A673 (cell line): ENCODE measurements at places on chromosomes 7 and 10.

DNA sequence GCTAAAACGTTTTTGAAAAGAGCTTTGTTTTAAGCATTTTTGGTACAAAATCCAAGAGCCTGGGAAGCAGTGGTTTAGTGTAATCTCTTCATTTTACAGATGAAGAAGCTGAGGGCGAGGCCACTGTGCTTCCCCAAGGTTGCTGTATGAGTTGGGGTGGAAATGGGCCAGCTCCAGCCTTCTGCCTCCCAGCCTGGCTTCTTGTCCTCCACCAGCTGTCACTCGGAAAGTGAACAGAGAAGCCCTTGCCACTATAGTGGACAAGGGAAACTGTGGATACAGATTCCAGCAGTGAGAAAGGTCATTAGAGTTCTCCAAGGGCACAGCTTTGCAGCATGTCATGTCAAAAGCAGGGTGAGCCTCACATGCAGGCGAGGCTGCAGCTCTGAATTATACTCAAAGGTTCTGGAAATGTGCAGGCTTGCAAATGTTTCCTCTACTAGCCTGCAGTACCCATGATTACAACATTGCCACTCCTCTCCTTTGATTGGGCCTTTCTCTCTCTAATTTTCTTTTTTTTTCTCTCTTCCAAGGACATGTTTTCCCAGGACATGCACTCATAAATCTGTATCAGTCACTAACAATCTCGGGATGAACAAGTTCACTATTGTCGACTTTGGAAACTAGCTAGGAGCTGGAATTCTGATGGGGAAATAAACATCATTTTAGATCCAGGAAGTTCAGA lies 33.0 kb downstream of the BAMBI start:
- DNase-seq = no peak

GRCh38 chr7:55078465-55079372 lies 59.9 kb downstream of the EGFR start:
- no peak for DNase-seq

DNA sequence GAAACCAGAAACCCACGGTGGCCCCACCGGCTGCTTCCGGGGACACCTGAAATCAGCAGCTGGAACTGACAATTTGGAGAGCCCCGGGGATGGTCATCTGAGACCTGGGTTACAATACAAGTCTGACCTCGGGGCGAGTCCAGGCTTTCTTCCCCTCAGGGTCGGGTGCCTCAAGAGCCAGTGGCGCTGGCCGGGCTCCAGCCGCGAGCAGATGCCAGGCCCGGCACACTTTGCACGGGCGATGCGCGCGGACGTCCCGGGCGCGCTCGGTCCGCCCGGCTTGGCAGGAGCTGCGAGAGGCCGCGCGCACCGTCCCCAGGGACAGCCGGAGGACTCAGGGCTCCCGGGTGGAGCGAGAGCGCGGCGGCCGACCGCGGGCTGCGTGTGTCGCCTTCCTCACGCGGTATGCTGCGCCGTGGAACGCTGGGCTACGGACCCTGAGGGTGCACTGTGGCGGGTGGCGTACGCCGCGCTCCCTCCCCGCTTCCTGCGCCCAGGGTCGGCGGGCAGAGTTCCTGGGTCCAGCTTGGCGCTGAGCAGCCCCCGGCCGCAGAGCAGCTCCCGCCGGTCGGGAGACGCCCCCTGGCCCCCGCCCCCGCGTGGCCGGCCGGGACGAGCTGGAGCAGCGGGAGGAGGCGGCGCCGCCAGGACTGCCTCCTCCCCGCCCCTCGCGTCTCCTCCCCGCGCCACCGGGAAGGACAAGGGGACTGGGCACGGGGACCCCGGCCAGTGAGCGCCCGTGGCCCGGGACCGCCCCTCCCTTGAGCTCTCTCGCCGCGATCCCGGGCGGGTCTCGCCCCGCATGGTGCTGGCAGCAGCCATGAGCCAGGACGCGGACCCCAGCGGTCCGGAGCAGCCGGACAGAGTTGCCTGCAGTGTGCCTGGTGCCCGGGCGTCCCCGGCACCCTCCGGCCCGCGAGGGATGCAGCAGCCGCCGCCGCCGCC lies at the start of gene RBM20:
Gene RBM20 (plus strand): TSS at position 684 of the 945 bp plus-strand sequence. CDS start 119 bp downstream, at position 803.
- peak; percentile 54 for DNase-seq

DNA sequence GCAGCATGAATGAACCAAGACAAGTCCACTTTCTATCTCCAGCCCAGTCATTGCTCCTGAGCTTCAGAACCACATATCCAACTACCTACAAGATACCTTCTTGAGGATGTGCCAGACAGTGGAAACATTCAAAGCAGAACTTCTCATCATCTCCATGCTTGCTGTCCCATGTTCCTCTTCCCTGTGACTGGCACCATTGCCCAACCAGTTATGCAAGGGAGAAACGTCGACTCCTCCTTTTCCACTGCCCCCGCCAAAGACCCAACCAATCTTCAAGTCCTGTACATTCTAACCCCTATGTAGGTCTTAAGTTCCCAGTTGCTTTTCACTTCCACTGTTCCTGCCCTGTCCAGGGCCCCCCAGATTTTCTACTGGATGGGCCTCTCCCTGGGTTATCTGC lies 225.7 kb downstream of the RPS24 start:
- DNase-seq = no peak

- no peak for DNase-seq
These were observed 103.7 kb downstream of the CCNY start for GRCh38 chr10:35440016-35440415.

- no peak for DNase-seq
These were observed 96.4 kb upstream of the DIP2C start for GRCh38 chr10:785861-786214.

GRCh38 chr7:102069931-102070629 lies 216.6 kb upstream of the SH2B2 start:
- no peak for DNase-seq

DNA sequence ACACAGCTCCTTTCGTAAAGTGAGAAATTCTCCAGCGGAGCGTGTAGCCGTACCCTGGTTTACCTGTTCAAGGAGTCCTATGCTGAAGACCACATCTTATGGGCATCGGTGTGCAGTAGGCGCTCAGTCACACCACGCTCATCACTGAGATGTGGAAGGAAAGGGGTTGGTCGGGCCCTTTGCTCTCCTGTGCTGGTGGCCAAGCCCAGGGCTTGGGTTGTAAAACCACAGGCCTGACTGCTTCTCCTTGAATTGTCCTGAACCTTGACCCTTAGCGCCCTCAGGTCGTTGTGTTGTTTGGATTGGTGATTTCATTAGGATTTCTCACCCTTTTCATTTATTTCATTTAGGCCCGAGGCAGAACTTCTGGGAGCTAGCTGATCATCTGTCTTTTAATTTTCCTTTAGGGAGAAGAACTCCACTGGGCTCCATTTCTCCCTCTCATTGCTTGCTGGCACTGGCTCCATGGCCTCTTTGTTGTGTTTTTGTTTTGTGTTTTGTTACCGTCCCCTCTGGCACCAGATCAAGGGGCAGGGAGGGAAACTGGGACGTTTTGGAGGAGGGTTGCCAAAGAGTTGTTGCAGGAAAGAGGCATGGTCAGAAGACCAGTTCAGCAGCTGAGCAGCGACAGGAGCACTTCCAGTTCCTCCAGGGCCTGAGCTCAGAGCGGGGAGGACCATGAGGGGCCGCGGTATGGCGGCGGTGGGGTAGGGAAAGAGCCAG lies 511.4 kb upstream of the GALNT17 start:
- DNase-seq = no peak

GRCh38 chr7:15854841-15855524 lies 168.5 kb upstream of the MEOX2 start:
- no peak for DNase-seq

DNA sequence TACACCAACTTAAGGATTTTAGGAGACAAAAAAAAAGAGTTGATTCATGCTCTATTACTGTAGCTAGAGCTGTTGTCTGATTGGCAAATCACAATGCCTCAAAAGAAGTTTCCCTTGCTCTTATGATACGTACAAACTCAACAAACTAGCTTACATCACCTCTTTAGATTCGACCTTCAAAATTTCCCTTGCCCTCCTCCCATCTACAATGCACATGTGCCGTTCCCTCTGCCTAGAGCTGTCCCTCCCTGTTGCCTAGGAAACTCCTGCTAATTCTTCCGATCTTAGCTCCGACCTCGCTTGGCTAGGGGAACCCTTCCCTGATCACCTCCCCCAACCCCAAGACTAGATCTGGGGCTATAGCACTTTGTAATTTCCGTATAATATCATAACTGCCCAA lies 55.4 kb downstream of the MAP3K8 start:
- no peak for DNase-seq

DNA sequence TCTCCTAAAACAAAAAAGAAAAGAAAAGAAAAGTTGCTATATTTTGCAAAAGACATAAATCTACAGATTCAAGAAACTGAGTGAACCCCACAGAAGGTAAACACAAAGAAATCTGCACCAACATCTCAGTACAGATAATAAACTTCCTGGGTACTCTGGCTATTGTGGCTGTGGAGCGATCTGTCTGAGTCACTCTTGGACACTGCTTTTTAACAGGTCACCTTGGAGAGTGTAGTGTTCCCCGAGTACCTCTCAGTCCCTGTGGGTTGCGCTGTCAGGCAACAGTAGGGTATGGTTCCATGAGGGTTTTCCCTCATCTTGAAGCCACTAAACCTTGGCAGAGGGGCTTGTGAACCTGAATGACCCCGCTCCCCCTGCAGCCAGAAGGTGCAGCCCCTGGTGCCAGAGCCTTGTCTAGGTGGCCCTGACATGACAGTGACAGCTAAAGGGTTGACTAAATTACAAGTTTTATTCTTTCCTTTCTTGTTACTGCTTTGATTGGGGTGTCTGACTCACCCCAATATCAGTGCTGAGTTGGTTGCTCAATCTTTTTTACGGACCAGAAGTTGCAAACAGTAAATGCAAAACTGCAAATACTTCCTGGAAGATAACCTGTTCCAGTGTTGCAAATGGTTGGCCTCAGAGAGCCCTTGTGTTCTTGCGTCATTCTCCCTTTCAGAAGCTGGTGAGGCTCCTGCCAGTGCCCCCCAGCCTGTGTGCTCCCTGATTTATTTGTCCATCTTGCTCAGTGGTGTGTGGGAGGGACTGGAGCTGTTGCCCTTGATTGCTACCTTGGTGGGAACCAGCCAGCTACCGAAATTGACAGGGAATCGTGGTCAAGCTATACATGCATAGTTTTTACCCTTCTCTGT lies 30.6 kb downstream of the POR start:
- no peak for DNase-seq

DNA sequence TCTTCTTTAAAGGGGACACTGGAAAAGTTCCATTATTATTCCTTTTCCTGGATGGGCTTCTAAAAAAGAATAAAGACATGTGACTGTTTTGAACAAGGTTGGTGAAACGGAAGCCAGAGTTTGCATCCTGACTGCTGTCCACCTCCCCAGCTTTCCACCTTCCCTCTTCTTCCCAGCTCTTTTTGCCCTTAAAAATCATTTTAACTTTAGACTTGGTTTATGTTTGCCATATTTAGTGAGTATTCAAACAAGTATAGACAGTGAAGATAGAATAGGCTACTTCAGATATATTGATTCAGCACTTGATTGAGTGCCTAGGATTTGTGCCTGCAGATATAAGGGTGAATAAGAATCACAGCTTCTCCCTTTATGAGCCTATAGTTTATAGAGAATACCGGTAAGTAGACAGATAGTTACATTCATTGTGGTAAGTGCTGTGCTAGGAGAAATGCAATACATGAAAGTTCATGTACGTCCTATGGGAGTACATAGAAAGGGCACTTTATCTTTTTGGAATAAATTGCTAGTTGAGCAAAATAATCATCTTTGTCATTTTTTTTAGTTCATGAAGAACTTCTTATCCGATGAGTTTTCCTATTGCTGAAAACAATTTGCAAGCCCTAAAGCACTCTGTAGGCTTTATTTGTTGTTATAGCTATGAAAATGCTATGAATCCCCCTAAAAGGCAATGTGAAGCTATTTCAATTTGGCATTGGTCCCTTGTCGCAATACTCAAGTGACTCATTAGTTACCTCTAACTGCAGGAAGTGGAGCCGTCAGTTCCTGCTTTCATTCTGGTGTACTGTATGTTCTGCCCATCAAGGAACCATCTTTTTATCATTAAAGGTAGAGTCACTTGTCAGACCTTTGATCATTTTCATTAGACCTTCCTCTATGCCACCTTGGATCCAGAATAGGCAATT lies 57.2 kb upstream of the STRIP2 start:
- peak; percentile 61 for DNase-seq

DNA sequence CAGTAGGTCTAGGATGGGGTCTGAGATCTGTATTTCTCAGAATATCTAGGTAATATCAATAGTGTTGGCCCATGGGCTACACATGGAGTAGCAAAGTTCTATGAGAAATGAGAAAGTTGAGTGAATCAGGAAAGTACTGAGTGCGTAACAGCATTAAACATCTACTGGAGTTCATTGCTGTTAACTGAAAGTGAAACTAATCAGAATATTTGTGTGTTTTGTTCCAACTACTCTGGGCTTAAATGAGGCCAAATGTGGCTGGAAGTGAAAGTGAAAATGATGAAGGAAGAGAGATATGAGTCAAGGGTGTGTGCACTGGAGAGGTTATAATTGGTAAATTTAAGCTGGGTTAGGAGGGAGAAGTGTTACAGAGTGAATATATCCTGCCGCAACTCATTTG lies 46.5 kb downstream of the TMEM106B start:
- DNase-seq = no peak

GRCh38 chr7:98613601-98614425 lies 3.3 kb upstream of the NPTX2 start:
- peak; percentile 49 for DNase-seq

DNA sequence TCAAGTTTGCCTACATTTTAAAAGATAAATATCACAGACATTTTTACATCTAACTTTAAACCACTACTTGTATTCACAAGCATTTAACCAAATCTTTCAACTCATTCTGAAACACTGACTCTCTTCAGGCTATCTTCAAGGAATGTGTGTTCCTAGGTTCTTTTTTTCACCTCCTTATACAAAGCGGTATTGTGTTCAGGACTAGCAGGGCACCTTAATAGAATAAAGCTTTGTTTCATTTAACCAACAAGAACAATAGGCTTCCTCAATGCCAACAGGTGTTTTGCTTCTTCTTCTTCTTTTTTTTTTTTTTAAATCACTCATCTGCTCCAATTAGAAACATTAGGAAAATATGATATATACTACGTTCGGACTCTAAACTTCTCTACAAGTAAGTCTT lies 212.9 kb upstream of the SEMA3E start:
- DNase-seq = no peak

DNA sequence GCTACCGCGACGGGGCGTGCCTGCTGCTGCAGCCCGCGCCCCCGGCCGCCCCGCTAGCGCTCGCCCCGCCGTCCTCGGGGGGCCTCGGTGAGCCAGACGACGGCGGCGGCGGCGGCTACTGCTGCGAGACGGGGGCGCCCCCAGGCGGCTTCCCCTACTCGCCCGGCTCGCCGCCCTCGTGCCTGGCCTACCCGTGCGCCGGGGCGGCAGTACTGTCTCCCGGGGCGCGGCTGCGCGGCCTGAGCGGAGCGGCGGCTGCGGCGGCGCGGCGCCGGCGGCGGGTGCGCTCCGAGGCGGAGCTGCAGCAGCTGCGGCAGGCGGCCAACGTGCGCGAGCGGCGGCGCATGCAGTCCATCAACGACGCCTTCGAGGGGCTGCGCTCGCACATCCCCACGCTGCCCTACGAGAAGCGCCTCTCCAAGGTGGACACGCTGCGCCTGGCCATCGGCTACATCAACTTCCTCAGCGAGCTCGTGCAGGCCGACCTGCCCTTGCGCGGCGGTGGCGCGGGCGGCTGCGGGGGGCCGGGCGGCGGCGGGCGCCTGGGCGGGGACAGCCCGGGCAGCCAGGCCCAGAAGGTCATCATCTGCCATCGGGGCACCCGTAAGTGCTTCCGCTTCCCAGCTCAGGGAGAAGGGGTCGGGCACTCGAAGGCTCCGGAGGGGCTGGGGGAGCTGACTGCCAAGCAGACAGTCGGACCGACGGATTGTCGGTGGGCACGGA lies 761 bp downstream of the PTF1A start:
- peak; percentile 57 for DNase-seq

- no peak for DNase-seq
These were observed 25.6 kb downstream of the PPIF start for GRCh38 chr10:79372871-79373270.

- DNase-seq = no peak
These were observed 19.3 kb downstream of the VKORC1L1 start for GRCh38 chr7:65892161-65892560.
